ENCODE measurements at places on chromosomes 3 and 15.

- DNase-seq = no peak
Measured at GRCh38 chr3:127656906-127657305, 15.8 kb upstream of the ABTB1 start.

DNA sequence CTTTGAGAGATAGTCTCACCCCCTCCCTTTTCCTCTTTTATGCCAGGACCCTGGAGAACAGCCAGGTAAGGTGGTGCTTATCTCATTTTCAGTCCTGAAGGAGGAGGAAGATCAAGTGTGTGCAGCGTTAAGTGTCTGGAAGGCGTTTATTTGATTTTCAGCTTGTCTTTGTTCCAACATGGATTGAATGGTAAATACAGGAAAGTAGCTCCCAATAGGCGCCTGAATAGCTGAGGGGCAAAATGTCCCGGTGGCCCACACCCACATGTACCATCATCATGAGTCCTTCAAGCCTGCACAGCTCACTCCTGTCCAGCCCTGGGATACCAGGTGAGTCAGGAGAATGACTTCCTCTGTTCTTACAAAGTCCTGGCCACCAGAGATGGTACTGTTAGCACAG is 73.5 kb downstream of the CEMIP start:
- no peak for DNase-seq

GRCh38 chr3:124893526-124893925 is 6.4 kb upstream of the ITGB5 start:
- no peak for DNase-seq

DNA sequence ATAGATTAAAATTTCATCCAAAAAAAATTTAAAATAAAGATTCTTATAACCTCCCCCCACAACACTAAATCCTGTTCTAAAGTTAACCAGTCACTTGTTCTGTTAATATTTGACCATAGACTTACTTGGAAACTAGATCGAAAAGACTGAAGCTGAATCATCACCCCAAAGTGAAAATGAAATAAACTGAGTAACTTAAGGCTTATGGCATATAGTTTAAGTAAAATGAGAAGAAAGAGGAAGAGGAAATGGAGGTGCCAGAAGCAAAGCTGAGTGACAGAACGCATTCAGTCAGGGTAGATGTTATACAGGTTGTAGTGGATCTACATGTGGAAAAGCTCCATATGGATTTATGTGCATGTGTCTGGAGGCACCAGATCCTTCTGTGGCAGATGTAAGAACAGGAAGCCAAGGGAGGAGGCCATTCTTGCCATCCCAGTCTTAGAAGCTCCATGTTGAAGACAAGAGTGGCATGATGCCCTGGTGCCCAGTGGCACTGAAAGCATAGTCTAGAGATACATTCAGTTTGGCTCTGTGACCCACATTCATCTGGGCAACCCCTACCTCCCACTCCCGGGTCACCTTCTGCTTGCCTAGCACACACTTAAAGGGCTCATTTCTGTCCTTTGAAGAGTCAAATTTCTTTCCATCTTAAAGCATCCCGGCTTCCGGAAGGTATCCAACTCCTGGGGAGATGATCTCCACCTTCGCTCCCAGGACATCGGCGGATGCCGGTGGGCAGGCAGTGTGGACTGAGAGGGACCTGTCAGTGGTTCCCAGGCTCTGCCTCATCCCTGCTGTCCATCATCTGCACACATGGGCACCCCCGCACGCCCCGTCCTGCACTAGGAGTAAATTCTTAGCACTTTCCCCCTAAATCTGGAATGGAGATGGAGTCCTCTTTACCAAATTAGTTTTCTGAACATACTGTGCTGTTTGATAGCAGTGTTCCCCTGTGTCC is 90.8 kb downstream of the NEO1 start:
- DNase-seq = no peak

DNA sequence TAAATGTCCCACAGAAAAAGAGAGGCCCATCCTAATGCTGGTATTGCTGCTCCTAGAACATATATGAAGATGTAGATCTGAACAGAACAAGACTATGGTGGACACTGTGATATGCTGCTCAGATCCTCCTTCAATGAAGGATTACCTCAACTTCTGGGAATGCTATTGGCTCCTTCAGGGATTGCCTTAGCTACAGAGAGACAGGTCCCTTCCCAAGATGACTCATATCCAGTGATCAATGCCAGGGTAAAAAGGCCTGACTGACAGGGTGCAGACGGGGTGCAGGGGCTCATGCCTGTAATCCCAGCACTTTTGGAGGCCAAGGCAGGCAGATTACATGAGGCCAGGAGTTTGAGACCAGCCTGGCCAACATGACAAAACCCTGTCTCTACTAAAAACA is 20.5 kb upstream of the STAG1 start:
- DNase-seq = no peak

DNA sequence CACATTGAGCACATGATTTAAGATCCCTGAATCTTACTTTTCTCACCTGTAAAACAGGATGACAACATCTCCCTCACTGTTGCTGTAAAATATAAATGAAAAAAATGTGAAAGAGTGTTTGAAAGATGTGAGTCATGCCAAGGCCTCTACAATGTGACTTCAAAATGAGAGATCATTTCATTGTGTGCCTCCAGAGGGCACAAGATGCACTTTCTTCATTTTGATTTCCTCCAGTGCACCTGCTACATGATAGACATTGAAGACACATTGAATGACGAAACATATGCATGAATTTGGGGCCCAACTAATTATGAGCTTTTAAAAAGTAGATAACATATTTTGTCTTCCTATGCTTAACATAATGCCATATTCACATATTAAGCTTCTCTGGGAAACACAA is 170.3 kb downstream of the MOBP start:
- no peak for DNase-seq

GRCh38 chr3:162443376-162443775 is 946.8 kb downstream of the OTOL1 start:
- DNase-seq = no peak

DNA sequence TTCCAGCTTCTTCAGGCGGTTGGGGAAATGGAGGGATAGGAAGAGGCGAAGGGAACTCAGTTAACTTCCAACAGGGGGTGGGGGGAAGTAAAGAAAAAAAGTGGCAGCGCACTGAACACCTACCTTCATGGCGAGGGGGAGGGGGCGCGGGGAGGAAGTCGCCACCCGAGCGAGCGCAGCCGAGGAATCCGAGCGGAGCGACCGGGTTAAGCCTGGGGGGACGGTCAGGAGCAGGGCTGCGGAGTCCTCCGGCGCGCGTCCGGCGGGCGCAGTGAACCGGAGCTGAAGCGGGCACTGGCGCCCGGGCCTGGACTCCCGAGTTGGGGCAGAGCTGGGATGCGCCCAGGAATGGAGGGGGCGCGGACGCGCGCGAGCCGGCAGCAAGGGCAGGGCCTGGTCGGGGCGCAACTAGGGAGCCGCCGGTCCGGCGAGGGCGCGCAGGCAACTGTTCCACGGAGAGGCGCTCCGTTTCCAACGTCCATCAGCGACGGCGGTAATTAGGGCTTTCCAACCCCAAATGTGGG is at the start of gene WNT5A:
Gene WNT5A (minus strand): TSS at position 450 of the 524 bp plus-strand sequence. CDS start 321 bp downstream, at position 129.
- no peak for DNase-seq

DNA sequence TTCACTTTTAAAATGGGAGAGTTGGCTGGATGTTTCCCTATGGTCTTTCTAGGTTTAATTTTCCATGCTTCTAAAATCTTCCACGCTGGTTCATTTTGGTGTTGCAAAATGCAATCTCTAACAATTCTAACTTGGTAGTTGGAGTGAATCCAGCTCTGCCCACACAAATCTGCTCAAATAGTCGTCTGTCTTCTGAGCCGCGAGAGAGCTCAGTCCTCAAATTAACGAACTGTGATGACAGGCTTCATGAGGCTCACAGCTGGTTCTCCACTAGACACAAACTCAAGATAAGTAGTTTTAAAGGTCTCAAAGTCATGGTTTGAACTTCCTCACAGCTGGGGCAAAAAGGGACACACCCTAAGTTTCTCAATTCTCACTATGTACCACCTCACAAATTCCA is 178.6 kb upstream of the LYSMD4 start:
- DNase-seq = no peak

DNA sequence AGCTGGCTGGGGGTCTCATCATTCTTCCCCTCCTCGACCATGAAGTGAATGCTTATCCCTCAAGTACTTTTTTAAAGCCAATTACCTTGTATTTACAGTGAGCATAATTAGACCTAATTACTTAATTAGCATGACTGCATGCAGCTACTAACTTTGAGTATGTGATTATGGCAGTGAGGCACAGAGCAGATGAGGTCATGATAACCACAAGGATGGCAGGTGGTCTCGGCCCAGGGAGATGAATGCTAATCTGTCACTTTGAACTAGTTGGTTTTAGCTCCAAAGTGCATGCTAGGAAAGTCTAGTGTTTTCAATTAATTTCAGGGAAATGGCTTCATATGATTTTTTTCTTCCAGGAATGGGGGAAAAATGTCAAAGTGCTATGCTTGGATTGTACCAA is 233.8 kb downstream of the NTRK3 start:
- no peak for DNase-seq

- no peak for DNase-seq
Measured at GRCh38 chr15:39472621-39473297, 108.1 kb upstream of the THBS1 start.

GRCh38 chr3:51271172-51271571 is 113.9 kb upstream of the MANF start:
- no peak for DNase-seq

DNA sequence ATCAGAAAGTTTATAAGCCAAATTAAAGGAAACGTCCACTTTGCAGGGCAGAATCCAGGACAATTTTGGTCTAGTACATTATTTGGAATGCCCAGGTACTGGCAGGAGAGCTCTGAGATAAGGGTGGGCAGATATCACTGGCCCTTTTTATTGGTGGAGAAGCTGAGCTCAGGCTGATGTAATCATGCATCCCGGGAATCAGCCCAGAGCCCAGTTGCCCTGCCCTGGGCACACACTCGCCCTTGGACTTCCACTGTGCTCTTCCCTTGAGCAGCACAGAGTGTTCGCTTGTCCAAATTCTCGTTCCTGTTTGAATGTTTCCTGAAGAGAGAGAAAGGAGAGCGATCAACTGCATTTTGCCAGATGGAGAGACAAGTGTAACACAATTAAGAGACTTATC is 3.7 kb downstream of the AQP9 start:
- no peak for DNase-seq

- DNase-seq = no peak
Measured at GRCh38 chr3:13023971-13024764, 49.1 kb downstream of the IQSEC1 start.

DNA sequence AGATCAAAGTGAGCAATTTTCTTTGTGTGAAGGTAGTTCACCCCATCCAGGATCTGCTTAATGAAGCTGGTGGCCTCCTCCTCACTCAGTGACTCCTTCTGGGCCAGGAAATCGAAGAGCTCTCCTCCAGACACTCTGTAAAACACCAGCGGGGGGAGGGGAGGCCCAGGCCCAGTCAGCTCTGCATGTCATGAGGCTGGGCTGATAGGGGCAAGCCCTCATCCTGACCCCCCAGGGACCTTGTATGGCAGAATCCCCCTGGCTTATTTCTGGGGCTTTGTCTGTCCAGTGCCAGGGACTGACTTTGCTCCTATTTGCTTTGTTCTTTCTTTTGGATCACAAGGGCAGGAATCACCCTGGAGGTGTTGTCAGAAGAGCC is 74.9 kb downstream of the DAPK2 start:
- no peak for DNase-seq

DNA sequence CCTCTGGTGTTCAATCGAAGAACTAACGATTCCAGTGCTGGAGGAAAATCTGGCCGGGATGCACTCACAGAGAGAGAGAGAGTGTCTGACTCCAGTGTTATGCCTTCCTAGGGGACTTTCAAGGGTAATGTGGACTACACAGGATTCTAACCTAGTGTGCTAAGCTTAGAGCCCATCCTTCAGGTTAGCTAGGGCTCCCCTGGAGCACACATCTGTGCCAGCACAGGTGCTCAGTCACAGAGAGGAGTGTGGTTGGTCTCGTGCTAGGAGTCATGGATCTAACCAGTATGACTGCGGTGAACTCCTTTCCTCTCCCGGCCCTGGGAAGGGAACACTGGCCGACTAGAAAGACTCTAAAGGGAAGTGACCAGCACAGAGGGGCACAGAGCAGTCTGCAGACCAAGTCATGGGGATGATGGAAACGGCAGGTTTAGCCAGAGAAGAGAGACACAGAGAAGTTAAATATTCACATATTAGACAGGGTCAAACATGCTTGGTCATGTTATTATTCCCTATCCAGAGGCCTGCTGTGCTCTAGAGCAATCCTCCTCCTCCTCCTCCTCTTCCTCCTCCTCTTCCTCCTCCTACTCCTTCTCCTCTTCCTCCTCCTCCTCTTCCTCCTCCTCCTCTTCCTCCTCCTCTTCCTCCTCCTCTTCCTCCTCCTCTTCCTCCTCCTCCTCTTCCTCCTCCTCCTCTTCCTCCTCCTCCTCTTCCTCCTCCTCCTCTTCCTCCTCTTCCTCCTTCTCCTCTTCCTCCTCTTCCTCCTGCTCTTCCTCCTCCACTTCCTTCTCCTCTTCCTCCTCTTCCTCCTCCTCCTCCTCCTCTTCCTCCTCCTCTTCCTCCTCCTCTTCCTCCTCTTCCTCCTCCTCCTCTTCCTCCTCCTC is 280.3 kb downstream of the XXYLT1 start:
- no peak for DNase-seq

GRCh38 chr15:101679806-101680205 is 27.6 kb upstream of the TM2D3 start:
- DNase-seq = no peak

DNA sequence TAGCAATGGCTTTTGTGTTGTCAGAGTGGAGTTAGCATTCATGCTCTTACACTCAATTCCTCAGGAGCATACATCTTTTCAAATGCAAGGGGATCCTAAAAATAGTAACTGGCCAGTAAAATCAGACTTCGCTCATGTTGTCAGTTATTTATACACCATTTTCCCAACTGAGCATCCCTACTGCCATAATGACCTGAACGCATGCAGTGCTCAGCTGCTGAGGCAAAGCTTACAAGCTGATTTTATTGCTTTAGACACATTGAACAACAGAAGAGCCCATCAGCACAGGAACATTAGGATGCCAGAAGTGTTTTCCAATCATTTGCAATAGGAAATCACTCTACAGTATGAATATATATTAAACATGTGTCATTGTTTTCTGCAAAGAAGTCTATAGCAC is 689.7 kb upstream of the BCHE start:
- DNase-seq = no peak
